ENCODE measurements at places on chromosomes 7 and 10. TPM values are rescaled to one million over a fixed set of nuclear protein-coding genes. Genes with fewer than 3 reads are reported as not detected.

DNA sequence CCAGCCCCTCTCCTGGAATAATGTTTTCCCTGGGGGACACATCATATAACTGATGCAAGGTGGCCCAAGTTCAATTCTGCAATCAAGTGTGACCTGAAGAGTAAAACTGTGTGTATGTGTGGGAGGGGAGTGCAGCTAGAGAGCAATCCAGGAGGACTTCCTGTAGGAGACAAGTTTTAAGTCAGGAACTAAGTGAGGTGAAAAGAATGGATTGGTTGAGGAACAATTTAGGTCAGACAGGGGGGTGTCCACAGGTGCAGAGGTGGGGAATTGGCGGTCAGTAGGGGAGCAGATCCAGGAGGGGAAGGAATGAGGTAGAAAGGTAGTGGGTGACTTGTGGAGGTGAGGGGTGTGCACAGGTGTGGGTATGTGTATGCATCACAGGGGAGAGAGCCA lies 82.6 kb downstream of the NEURL1 start:
- no peak for DNase-seq

DNA sequence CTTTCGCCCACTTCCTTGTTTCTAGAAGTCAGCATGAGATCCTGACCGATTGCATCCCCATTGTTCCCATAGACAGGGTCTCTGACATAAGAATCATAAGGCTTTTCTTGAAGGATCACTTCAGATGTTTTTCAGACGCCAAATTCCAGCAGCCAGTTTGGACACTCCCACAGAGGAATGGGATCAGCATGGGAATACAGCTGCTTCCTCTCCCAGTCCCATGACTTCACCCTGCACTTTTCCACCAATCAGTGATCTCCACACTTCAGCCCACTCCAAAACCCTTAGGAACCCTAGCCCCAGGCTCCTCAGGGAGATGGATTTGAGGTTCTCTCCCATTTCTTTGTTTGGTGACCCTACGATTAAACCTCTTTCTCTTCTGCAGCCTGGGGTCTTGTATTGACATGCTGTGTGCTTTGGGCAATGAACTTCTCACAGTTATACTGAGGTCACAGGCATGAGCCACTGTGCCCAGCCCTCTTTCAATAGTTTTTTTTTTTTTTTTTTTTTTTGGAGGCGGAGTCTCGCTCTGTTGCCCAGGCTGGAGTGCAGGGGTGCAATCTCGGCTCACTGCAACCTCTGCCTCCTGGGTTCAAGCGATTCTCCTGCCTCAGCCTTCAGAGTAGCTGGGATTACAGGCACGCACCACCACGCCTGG lies 52.8 kb upstream of the CHST3 start:
- no peak for DNase-seq

DNA sequence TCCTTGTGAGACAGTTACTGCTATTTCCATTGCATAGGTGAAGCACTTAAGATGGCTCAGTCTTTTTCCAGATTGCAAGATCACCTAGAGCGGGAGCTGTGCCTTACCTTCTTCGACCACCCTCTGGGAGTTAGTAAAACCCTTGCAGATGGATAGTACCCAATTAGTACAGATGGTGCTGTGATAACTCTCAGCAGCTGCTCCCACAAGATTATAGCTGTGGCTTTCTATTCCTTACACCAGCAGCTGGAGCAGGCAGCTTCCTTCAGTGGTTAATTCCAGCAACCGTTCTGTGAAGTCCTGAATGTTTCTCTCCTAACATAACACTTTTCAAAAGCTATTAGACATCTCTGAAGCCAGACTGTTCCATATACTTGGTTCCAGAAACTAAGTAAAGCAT lies 796.8 kb downstream of the XPNPEP1 start:
- no peak for DNase-seq

DNA sequence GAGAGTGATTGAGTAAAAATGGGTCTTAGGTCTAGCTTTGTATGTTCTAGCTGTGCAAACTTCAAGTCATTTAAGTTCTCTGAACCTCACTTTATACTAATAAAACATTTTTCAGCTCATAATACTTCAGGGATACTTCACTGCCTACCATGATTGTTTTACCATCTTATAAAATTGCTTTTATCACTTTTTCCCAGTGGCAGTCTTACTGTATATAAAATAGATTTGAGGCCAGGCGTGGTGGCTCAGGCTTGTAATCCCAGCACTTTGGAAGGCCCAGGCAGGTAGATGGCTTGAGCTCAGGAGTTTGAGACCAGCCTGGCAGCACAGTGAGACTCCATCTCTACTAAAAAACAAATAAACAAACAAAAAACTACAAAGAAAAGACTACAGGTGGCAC lies 17.4 kb downstream of the FGL2 start:
- no peak for DNase-seq

- no peak for DNase-seq
Measured at GRCh38 chr10:19800161-19800560, 16.1 kb upstream of the PLXDC2 start.

DNA sequence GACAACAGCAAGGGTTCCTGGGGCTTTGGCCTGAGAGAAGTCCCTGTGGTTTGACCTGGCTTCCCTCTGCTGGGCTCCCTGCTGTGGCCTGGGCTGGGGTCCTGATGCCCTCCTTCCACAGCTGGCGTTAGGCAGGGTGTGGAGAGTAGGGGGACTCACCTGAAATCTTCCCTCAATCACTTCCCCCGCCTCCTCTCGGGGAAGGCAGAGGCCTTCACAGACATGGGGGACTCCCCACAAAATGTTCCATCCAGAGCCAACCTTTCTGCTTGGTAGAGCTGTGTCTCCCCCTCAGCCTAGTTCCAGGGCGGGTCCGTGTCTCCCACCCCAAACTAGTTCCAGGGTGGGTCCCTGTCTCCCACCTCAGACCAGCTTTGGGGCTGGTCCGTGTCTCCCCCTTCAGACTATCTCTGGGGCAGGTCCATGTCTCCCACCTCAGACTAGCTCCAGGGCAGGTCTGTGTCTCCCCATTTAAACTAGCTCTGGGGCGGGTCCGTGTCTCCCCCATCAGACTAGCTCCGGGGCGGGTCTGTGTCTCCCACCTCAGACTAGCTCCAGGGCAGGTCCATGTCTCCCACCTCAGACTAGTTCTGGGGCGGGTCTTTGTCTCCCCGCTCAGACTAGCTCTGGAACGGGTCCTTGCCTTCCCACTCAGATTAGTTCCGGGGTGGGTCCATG lies 2.2 kb downstream of the PVRIG start:
- DNase-seq, result no peak

GRCh38 chr10:4195213-4195612 lies 410.2 kb upstream of the KLF6 start:
- DNase-seq, result no peak

GRCh38 chr10:30117812-30118501 lies 58.6 kb upstream of the JCAD start:
- no peak for DNase-seq

GRCh38 chr7:123327661-123328060 lies 127.9 kb upstream of the SLC13A1 start:
- no peak for DNase-seq

DNA sequence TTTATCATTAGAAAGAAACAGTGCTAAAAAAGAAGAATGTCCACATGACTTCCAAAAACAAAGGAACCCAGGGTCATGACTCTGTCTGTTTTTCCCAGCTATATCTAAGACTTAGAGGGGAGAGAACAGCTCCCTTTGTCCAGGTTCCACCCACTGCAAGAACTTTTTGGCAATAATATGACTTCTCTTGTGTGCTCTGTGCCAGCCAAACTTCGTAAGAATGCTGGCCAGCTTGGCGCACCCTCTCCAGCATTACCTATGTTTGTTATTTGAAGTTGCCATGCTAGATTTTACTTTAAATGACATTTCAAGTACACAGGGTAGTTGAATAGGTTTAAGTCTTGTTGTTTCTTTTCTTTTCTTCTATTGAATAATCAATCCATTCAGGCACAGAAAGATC lies 371.4 kb downstream of the KCNMA1 start:
- no peak for DNase-seq

DNA sequence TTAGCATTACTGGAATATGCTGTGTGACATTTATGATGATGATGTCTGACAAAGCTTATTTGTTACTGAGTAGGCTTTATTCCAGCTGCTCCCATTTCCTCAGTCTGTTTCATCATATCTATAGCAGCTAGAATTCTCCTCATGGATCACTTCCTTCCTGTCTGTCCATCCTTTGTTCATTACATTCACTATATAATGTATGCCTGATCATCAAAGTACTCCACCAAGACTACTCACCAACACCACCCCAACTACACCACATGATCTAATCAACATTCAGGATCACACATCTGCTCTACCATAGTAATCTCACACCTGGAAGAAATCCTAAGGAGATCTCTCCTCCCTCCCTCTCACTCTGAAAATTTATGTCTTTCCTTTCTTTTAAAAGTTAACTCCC lies 61.3 kb downstream of the APBB1IP start:
- DNase-seq, result no peak

DNA sequence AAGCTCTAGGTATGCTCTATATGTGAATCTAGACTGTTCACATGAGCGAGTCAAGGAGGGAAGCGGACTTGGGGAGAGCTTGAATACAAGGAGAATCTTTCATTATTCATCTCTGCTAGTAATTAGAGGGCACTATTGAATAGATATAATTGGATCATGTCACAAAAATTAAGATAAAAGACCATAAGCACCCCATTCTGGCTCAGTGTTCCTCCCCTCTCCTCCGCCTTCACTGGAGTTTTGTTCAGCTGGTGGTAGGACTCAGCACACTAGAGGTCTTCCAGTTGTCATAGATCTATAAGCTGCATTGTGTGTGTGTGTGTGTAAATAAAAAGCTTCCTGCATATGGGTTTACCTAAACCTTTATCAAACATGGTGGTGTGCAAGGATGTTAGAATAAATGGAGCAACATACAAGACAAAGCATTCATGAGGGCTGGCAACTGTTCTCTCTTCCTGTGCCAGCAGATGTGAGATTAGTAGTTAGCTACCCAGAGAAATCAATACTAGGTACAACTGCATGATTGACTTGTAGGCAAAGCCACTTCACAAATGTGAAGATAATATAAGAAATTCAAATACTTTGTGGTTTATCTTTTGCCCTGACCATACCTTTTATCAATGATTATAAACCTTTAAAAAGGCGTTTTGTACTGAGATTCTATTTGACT lies 142.6 kb downstream of the CREB5 start:
- DNase-seq, result no peak

DNA sequence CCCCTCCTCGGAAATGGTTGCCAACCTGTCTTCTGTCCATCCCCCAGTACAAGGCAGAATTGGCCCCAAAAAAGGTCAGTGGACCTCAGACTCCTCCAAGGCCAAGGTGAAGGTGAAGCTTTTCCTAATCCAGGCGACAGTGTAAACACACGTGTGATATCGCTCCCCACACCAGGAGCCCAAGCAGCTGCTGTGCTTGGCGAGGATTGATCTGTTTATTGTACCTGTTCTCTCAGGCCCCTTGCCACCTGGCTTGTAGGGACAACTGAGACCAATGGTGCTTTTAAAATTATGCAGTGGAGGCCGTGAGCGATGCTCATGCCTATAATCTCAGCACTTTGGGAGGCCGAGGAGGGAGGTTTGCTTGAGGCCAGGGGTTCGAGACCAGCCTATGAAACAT lies 66.1 kb upstream of the GTF2IRD1 start:
- DNase-seq, result no peak

DNA sequence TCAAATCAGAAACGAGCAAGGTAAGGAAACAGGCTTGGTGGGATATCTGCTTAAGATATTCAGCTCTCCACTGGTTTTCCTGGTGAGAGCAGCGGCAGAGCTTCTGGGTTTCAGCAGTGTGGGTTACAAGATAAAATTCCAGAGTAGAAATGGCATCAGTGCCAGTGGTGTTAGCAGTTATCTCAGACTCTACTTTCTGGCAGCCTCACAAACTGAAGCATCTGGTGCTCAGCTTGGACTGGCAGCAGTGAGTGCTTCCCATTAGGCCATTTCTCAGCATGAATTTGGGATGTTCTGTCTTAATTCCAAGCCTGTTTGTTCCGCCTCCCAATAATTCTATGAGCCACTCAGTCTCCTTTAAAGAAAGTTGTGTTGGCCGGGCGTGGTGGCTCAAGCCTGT lies 6.9 kb upstream of the GSTO2 start:
- no peak for DNase-seq

Gene DEPP1
- 7.4 TPM for total RNA-seq

Gene SKIDA1
- 0.52 TPM for total RNA-seq

Gene NAPEPLD
- 4.6 TPM for total RNA-seq

Gene SPDYE5
- total RNA-seq, result not detected

Gene ADRB1
- total RNA-seq, result 0.22 TPM

Gene ICA1
- 9.6 TPM for total RNA-seq
